ENCODE measurements at places on chromosomes 2 and 18.

DNA sequence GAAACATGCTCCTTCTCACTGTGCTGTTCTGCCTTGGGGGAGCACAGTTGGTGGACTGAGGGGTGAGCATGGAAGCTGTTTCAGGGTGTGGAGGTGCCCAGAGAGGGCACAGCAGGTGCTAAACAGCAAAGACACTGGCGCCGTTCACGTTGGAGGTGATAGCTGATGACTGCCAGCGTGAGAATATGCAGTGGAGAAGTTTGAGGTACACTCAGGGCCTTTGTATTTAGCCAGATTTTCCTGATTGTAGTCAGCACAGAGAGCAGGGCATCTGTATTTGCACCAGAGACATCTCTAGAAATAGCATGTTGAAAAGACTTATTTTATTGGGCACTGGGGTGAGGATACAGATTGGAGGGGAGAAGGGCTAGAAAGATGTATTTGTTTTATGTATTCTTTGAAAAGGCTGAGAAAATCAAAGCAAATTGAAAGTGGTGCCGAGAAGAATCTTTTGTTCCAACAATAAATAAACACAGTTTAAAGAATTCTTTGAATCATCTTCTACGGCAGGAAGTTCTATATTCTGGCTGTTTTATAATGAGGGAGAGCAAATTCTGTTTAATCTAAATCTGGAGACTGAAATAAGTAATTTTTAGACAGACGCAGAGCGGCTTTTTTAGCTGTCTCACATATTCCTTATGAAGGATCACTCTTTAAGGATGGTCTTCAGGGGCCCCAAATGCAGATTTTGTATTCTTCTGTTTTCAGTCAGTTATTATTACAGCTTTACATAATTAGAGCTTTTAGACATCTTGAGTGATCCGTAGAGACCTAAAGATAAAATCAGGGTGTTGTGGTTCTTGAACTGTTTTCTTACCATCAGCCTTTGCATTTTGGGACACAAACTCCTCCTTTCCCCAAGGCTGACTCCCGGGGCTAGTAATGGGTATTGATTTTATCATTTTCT, 7.1 kb downstream of the ZNF532 start:
- no peak for DNase-seq

DNA sequence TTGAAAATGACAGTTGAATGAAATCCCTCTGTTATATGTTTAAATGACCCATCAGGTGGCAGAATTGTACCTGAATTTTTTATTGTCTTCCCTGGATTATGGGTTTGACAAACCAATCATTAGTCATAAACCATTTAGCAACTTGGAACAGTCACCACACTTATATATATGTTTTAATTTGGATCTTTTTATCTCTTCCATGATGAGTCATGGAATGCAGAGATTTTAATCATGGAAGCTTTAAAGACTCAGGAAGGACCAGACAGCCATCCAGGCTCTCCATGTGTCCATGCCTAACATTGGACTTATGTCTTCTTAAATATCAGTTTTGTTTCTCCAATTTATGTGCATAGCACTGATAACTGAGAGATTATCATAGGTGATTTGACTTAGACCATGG, 188.3 kb upstream of the ZSWIM2 start:
- DNase-seq: no peak

DNA sequence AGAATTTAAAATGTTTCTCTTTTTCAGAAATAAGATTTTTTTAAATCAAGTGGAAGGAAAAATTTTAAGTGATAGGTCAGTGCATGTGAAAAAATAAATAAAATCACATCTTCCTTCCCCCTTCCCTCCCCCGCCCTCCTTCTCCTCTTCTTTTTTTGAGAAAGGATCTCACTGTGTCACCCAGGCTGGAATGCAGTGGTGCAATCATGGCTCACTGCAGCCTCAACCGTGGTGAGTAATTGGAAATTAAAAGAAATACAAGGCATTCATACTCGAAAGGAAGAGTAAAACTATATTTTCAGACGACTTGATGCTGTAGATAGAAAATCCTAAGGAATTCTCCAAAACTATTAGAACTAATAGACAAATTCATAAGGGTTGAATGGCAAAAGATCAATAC, 16.9 kb upstream of the CRACDL start:
- peak; percentile 45 for DNase-seq

DNA sequence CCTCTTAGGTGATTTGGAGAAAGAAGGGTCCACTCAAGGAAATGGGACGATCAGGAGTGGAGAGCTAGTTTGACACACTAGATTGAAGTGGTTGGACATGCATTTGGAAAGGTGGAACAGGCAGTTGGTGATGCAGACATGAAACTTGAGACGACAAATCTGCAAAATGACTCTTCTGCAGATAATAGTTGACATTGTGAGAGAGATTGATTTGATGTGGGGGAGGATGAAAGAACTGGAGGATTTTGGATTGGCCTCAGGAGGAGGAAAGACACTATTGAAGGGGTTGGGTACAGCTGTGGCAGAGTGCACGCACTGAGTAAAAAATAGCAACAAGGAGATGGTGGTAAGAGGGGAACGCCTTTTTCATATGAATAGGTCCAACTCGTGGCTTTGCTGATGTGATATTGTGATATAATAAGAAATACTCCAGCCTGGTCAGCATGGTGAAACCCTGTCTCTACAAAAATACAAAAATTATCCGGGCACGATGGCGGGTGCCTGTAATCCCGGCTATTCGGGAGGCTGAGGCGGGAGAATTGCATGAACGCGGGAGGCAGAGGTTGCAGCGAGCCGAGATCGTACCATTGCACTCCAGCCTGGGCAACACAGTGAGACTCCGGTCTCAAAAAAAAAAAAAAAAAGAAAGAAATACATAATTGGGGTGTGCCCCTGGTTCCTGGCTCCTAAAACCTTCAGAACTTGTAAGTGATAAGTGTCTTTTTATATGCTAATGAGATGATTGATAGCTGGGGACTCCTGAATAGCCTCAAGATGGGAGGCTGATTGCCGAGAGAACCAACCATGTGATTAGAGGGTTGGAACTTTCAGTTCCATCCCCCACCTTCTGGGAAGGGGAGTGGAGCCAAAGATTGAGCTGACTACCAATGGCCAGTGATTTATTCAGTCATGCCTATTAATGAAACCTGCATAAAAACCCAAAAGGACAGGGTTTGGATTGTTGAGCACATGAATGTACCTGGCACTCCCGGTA, 9.7 kb downstream of the TTLL4 start:
- DNase-seq: no peak

- no peak for DNase-seq
These were observed 500.3 kb upstream of the FAM98A start for GRCh38 chr2:34099377-34099776.

DNA sequence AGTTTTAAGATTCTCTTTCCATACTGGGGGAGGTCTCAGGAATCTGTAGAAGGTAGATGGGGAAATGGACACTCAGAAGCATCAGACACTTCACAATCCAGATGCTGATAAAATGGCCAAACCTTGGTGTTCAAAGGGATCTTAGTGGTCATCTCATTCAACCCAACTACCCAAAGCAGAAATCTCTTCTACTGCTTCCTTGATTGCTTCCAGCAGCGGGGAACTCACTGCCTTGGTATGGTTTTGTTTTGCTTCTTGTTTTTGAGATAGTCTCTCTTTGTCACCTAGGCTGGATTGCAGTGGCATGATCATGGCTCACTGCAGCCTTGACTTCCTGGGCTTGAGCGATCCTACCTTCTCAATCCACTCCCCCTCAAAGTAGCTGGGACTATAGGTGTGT, 39.3 kb upstream of the PTMA start:
- DNase-seq: no peak

DNA sequence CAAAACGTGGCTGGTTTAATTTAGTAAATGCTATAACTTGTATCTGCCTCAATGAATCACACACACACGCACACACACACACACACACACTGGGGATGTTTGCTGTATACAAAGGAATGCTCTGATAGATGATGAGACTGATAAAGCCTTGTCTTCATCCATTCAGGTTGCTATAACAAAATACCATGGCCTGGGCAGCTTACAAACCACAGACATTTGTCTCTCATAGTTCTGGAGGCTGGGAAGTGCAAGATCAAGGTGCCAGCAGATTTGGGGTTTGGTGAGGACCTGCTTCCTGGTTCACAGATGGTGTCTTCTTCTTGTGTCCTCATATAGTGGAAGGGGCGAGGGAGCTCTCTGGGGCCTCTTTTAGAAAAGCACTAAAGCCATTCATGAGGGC, 149.5 kb upstream of the HDAC4 start:
- no peak for DNase-seq

- no peak for DNase-seq
These were observed 109.2 kb upstream of the COPS8 start for GRCh38 chr2:236976266-236977062.

- no peak for DNase-seq
These were observed 272.0 kb upstream of the DSEL start for GRCh38 chr18:67788310-67789164.

DNA sequence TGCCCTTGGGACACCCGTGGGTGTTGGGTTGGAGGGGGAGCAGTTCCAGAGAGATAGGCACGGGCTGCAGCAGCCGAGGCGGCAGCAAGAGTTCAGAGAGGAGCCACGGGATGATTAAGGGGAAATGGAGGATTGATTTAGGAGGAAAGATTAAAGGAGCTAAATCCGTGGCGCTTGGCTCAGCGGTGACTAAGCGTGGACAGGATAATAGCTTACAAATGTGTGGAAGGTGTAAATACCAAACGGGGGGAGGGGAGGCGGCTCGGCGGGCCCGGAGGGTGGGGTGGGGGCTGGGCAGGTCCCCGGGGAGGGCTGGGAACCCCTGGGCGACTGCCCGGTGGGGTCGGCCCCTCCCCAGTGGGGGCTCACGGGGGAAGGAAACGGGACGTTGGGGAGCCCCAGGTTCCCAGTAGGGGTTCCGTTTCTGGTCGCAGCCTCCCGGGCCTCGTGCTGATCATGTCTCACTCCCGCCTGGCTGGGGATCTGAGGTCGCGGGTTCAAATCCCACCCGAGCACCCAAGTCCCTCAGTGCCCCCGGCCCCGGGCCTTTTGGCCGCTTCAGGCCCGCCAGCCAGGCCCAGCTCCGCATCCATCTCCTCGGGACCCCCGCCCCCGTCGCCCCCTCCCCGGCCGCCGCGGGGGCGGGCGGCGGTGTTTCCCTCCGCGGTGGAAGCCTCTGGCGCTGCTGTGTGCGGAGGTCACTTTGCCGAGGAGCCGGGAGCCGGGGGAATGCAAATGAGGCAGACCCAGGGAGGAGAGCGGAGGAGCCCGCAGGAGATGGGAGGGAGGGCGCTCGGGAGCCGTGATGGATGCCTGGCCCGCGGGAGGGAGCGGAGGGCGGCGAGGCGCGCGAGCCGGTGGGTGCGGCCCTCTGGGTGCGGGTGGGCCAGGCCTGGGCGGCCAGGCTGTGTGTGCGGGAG, 8.1 kb downstream of the ASIC4 start:
- DNase-seq: peak; percentile 92

GRCh38 chr2:235689427-235689853, 195.6 kb downstream of the AGAP1 start:
- no peak for DNase-seq
